Glomerular endothelial cell (primary cell): ENCODE measurements at places on chromosomes 5 and 9.

- DNase-seq, result no peak
Measured at GRCh38 chr9:71097671-71098070, 23.8 kb downstream of the TRPM3 start.

- no peak for DNase-seq
Measured at GRCh38 chr5:122863721-122864120, 18.3 kb downstream of the SNX24 start.

DNA sequence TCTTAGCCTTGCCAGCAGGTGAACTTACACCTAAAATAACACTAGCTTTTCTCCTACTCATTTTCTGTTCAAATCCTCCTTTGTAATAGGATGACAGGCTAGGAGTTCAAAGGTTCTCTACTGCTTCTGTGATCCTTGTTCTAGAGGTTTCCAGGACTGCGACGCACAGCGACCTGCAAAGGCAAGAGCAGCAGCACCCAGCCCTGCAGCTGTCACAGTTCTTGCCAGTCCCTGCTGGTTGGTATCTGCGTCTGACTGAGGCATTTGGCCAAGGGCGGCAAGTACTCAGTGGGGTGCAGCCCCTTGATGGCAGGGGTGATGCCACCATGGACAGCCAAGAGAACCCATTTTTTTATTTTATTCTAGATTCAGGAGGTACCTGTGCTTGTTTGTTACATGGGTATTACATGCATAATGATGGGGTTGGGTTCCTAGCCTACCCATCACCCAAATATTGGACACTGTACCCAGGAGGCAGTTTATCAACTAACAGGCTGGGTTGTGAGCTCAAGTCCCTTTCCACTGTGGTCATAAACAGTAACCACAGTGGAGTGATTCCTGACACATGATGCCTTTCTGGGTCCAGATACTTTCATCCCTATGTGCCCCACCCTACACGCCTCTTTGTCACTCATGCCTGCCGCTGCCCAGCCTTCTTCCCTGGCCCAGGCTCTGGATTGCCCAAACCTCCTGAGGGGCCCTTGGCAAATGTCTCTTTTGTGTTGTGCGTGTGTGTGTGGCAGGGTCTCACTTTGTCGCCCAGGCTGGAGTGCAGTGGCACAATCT lies 111.0 kb downstream of the GAPVD1 start:
- DNase-seq, result no peak

GRCh38 chr9:16680975-16681651 lies 189.4 kb downstream of the BNC2 start:
- DNase-seq, result no peak

DNA sequence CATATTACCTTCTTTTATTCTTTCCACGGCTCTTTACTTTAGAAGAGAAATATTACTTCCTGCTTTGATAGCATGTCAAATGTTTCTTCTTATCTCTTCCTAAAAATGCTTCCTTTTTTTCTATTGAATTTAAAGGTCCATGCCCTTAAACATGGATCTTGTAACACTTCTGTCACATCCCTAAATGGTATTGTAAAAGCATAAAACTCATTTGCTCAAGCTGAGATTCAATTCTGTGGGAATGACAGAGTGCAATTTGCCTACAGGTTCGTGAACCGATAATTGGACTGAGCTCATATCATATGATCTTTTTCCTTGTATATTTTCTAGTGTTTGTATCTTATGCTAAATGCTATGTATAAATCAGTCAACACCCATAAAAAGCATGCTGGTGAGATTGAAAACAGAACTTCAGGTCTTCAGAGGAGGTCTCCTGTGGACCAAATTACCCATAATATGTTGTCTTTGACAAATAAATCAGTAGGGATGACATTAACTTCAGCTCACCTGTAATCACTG lies 429.3 kb downstream of the TMEM232 start:
- DNase-seq, result no peak

DNA sequence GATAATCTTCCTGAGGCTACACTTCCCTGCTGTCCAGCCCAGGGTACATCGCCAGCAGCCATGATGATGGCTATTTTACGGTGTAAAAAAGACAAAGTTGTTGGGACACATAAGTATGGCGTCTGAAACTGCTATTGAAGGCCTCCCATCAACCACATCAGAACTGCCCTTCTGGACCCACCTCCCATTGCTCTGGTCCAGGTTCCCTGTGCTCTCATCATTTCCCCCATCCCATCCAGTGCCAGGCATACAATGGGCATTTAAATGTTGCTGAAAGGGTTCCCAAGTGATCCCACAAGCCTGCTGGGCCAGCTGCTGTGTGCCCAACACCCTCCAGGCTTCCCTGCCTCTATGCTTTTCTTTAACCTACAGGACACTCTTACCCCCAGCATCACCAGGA lies 10.6 kb downstream of the IL9 start:
- DNase-seq, result no peak

GRCh38 chr9:134662143-134662876 lies 20.7 kb downstream of the COL5A1 start:
- DNase-seq, result no peak

GRCh38 chr9:136506425-136506824 lies 23.6 kb upstream of the SEC16A start:
- DNase-seq, result no peak

- DNase-seq, result no peak
Measured at GRCh38 chr5:76788362-76788761, 30.5 kb upstream of the F2RL1 start.
